ENCODE measurements at places on chromosomes 11 and 22. TPM values are rescaled to one million over a fixed set of nuclear protein-coding genes. Genes with fewer than 3 reads are reported as not detected.

DNA sequence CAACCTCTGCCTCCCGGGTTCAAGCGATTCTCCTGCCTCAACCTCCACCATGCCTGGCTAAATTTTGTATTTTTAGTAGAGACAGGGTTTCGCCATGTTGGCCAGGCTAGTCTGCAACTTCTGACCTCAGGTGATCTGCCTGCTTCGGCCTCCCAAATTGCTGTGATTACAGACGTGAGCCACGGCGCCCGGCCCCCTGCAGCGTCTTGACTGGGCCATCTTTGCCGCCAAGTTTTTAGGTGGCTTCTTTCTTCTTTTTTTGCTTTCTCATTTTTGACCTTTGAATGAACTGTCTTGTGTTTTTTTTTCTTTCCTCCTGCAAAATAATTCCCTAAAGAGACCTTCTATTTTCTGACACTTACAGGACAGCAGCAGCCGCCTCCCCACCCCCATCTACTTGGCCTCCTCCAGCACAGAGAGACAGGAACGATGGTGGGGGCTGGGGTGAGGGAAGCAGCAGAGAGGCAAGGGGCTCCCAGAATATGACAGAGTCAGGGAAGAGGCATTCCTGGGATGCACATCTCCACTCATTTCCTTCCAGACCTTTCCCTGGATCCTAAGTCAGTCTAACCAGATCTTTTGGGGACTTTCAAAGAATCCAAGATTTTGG, 92.6 kb upstream of the ALX4 start:
- no peak for DNase-seq

Gene KCNQ1OT1
- 2.7 TPM for total RNA-seq

Gene FBLN1
- 0.27 TPM for total RNA-seq

Gene THY1
- total RNA-seq: 2.2 TPM

GRCh38 chr11:9802291-9802861, 138.5 kb downstream of the SWAP70 start:
- no peak for DNase-seq

DNA sequence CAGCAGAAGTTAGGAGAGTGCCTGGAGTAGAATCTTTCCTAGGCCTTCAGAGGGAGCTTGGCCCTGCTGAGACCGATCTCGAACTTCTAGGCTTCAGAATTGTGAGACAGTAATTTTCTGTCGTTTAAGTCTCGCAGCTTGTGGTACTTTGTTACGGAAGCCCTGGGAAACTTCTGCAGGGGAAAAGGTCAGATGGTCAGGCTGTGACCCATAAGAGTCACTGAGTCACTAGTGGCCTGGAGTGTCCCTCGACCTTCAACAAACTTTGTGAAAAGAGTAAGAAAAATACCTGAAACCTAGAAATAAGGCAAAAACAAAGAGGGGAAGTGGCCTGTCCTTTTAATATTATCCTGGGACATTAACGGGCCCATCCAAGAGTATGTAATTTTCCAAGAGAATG, 34.6 kb downstream of the CSNK2A3 start:
- no peak for DNase-seq

DNA sequence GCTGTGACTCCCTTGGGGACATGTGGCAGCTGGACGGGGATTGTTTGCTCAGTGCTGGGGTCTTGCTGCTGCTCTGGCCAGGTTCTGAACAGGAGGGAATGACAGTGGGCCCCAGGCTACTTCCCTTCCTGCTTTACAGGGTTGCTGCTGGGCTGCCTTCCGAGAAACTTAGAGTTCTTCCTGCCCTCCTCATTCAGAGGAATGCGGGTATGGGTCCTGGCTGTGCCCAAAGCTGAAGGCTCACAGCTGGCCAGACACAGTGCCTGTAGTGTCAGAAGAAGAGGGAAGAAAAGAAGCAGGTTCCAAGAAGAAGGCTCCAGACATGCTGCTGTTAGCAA, 108.3 kb upstream of the PARVA start:
- no peak for DNase-seq

DNA sequence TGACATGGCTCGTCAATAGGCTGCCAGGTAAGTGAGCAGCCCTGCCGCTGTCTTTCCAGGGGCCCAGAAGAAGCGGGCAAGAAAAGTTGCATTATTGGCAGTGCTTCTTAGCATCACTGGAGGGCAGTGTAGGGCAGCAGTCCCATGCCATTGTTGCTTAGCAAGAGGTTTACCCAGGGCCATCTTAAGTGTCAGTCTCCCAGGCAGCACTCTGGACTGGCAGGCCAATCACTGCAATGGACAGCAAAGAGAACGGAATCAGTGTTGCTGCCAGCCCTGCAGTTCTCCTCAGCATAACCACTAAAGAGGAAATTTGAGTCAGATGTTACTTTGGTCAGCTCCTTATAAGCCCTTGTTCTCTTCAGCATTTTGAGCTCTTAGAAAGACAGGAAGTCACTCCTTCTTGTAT, 13.4 kb upstream of the GRK2 start:
- DNase-seq: peak; percentile 82

DNA sequence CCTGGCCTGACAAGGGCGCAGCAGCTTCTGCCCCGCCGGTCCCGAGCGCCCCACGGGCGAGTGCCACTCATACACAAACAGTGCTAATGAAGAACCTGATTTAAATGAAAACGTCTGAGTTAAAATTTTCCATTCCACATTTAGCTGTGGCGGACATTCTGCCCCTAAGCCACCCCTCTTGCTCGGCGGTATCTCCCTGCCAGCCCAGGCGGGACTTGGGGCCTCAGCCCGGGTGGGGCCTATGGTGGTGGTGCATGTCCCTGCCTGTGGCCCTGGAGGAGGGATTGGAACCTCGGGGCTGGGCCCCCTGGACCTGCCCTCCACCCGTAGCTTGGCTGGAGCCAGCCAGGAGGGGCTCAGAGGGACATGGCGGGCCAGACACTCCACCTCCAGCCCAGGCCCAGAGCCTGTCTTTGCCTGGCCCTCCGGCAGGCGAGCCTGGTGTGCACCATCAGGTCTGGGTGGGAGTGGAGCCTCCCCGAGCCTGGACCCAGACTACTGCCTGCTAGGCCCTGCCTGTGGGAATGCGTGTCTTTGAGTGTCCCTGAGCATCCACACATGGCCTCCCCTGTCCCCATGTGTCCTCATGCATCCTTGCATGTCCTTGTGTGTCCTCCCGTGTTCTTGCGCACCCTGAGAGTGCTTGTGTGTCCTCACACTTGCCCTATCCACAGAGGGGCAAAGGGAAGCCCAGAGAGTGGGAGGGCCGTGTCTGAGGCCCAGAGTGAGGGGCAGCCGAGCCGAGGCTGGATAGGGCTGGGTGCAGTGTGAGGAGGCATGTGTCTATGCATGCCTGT, 4.4 kb downstream of the ZDHHC8 start:
- no peak for DNase-seq

GRCh38 chr22:39444937-39445465, 11.8 kb upstream of the MGAT3 start:
- DNase-seq: no peak

GRCh38 chr11:127629200-127629599, 628.6 kb upstream of the KIRREL3 start:
- no peak for DNase-seq

DNA sequence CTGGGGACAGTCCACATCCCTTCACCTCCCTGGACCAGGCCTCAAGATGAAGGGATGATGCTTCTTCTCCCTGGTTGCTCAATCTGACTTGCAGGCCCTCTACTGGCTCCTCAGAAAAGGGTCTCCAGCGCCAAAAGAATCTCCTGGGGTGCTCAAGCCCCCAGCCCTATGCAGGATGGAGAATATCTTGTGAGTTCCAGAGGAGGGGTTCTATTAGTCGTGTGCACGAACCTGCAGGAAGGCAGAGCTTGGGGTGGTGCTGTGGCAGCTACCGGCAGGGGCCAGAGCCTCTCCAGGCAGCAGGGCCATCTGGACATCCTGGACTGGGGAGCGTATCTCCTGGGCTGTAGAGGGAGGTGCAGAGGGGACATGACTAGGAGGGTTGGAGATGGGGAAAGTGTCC, 1339.5 kb downstream of the BRD1 start:
- DNase-seq: no peak

All from hematopoietic multipotent progenitor cell (in vitro differentiated cells).